ENCODE measurements at places on chromosomes 6 and 20.
A peak's percentile ranks its signal among the peaks of the same experiment; 100 is the strongest.

DNA sequence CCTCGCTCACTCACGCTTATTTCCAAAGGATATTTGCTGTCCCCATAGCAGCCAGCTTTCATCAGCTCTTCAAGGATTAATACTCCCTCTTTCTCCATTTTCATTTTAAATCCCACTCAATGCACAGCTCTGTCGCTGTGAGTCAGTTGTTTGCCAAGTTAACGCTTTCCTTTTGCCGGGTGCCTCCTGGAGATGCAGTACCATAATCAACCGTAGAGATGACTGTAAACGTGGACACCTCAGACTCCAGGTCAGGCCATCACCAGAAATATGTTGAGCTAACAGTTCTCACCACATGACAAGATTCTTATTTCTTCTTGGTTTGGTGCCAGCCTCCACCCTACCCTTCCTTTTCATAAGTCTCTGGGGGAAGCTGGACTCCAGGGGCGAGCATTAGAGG is 66.6 kb upstream of the TAB2 start:
- no peak for DNase-seq

- DNase-seq = peak; percentile 64
These were observed 970 bp downstream of the BLTP3A start for GRCh38 chr6:34792605-34793500.

DNA sequence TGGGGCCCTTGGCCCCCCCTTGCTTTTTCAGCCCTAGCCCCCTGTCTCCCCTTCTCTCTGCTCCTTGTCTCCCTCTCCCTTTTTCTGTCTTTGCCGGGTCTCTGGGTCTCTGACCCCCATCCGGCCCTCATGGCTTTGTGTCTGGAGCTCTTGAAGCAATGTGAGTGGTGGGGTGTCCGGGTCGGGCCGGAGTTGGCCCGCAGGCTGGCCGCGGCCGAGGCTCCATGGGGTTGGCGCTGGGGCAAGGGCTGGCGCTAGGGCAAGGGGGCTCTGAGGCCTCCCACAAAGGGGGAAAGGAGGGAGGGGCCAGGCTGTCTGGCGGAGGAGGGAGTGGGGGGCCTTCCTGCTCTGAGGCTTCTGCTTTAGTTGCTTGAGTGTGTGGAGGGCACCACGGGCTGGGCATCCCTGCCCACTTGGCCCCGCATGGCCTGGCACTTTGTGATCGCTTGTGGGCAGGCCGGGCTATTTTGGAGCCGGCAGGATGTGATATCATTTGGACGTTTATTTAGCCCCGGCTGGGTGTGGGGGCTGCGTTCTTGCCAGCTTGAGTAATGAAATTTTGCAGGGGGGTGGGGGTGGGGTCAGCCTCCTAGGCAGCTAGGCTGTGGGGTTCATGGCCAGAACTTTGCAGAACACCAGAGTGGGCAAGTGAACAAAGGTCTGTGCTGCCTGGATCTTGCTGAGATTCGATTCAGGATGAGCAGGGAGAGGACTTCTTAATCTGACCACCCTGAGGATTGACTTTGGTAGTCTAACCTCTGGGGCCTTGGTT is 78.7 kb upstream of the MYL9 start:
- DNase-seq = no peak

DNA sequence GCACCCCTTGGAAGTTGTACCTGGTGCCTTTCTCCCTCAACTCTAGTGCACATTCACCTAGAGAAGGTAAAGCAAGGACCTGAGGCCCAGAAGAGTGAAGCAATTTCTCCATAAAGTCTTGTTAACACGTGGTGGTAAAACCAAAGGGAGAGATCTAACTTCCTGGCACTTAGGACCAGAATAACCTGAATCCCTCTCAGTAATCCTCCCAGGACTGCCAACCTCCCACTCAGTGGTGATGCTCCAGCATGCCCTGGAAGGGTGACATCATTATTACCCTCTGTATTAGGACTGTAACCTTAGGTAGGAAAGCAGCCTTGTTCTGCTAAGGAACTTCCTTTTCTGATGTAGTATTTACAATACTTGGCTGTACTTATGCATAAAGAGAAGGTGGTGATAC is 330.6 kb upstream of the MARCKS start:
- DNase-seq = no peak

DNA sequence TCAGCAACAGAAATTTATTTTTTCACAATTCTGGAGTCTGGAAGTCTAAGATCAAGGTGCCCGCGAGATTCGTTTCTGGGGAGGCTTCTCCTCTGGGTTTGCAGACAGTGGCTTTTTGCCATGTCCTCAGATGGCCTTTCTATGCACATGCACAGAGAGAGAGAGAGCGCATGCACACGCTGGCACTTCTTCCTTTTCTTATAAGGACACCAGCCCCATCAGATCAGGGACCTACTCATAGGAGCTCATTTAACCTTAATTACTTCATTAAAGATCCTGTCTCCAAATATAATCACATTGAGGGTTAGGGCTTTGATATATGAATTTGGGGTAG is 260.7 kb upstream of the PLCB4 start:
- DNase-seq = no peak

- no peak for DNase-seq
These were observed 79.8 kb downstream of the KIF13A start for GRCh38 chr6:17907406-17908229.

DNA sequence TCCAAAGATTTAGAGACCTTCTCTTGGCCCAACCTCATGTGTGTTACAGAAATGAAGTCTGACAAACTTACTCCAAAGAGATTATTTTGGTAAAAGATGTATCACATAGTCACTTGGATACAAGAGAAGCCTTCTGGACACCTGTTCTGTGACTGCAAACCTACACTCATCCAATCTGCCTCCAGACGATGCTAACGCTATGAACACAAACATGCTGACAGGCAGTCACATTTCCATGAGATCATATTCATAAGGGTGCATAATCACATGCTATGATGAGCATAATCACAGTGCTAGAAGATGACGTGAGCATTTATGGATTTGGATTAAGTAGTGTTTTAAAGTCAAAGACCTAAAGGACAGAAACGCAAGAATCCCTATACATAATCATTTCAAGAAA is 340.2 kb downstream of the HACE1 start:
- no peak for DNase-seq

DNA sequence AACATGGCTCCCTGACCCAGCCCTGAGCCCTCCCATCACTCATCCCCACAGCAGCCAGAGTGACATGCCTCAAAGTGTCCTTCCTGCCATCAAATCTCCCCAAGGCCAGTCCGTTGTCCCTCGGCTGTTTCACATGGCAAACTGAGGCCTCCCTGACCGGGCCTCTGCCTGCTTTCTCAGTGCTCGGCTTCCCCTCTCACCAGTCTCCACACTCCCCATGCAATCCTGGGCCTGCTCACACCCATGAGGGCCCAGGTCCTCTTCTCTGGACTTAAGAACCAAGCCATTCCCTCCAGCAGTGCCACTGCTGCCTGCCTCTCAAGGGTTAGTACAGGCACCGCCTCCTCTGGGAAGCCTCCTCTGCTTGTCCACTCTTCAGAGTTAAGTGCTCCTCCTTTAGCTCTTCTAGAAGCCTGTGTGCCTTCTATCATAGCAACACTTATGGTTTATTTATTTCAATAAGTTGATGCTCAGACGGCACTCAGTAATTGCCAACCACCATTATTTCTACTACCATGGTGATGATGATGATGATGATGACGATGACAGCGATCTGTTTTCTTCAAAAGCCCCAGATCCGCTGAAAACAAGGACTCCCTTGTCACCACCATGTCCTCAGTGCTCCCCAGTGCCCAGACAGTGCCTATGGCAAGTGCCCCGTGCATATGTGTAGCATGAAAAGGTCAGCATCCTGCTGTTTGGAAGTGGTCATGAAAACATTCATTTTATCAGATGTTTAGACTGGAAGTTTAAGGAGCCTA is 449.0 kb downstream of the CDH26 start:
- DNase-seq = no peak

DNA sequence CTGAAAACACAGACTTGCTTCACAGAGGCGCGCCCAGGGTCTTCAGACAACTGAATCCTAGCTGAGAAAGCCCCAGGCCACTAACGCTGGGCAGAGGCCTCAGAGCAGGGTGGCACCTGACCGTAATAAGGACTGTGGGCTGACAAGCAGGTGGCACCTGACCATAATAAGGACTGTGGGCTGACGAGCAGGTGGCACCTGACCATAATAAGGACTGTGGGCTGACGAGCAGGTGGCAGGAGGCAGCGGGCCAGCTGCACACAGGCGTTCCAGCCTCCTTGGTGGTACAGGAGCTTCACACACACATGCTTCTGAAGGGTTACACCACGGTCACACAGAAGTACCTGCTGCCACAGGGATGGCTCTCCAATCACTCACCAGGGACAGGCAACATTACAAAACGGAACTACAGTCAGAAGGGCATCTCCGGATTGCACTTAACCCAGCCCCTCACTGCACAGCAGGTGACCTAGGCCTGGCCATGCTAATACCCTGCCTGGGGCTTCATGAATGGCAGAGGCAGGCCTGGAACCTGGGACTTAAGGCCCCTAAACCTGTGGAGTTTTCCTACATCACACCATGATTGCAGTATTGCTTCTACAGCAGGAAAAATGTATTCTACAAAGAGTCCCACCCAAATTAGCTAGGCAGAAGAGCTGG is 50.8 kb downstream of the PSMG4 start:
- no peak for DNase-seq

DNA sequence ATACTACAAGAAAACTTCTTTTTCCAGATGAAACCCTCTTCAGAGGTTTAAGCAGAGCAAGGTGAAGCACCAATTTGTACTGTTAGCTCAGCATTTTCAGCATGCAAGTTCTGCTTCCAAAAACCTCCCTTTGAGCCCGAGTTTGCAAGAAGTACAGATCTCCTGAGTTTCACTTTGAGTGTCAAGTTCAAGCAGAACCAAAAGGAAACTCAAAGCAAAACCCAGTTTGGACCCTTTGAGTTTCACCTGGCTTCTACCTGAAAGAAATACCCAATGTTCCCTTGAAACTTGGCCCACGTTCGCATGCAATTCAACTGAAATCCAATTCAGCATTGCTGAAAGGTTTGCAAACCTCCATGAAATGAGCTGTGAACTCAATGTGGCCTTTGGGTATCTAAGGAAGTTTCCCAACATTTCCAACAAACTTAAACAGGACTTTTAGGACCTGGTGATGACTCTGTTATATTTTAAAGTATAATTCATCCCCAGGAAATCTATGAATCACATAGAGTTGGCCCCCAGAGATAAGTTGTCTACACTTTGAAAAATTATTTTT is 62.9 kb upstream of the HBS1L start:
- no peak for DNase-seq

GRCh38 chr6:15259766-15260098 is 13.9 kb downstream of the JARID2 start:
- no peak for DNase-seq

DNA sequence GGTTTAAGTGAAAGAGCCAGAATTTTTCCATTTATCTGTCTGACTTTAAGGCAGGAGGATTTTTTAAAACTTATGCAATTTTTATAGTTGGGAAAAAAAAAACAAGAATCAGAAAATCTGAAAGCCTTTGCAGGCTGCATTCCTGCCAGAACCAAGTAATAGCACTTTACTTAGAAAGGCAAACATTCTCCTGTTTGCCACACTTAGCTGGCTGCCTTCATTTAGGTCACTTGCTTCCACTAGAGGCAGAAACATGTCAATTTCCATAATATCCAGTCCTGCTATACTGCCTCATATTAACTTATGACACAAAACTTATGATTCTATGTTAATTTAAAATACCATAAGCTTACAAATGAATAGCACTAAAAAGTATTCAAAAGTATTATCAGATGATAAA is 425.8 kb downstream of the FRK start:
- no peak for DNase-seq

All from HuH-7 (cell line).